Activated CD4-positive, alpha-beta T cell treated with anti-CD3 and anti-CD28 coated beads, Interleukin-2, Interleukin-4, amounts not matched to agents 100 ng/mL and 50 ng/mL, durations not matched to agents 16 hours and 8 hours (primary cell): ENCODE measurements at places on chromosomes 2 and 18.

GRCh38 chr18:9608298-9608697 is 6.1 kb downstream of the PPP4R1 start:
- peak; percentile 27 for DNase-seq

- no peak for DNase-seq
These were observed 368.8 kb downstream of the MEIS1 start for GRCh38 chr2:66803726-66804125.

GRCh38 chr18:5058768-5059695 is 138.0 kb downstream of the AKAIN1 start:
- DNase-seq = no peak

DNA sequence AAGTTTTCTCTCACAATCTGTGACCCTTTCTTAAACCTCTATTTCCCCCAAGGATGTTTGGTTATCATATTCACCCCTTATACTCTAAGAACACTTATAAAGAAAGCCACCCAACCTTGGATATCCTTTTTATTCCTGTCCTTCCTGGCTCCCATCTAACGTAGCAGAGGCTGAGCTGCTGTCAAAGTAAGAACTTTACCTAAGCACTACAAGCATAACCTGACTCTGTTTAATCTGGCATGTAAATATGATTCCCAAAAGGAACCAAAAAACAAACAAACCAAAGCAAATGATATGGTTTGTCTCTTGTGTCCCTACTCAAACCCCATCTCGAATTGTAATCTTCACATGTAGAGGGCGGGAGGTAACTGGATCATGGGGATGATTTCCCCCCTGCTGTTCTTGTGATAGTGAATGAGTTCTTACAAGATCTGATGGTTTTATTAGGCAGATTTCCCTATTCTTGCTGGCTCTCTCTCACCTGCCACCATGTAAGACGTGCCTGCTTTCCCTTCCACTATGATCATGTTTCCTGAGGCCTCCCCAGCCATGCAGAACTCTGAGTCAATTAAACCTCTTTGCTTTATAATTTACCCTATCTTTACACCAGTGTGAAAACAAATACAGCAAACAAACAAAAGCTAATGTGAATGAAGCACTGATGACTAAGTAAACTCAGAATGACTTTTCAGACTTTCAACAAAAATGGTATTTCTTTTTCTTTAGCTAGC is 72.7 kb upstream of the SPOPL start:
- no peak for DNase-seq

GRCh38 chr2:238689871-238690389 is 158.0 kb upstream of the TWIST2 start:
- DNase-seq = no peak

- no peak for DNase-seq
These were observed 45.0 kb downstream of the PMS1 start for GRCh38 chr2:189829102-189829833.

DNA sequence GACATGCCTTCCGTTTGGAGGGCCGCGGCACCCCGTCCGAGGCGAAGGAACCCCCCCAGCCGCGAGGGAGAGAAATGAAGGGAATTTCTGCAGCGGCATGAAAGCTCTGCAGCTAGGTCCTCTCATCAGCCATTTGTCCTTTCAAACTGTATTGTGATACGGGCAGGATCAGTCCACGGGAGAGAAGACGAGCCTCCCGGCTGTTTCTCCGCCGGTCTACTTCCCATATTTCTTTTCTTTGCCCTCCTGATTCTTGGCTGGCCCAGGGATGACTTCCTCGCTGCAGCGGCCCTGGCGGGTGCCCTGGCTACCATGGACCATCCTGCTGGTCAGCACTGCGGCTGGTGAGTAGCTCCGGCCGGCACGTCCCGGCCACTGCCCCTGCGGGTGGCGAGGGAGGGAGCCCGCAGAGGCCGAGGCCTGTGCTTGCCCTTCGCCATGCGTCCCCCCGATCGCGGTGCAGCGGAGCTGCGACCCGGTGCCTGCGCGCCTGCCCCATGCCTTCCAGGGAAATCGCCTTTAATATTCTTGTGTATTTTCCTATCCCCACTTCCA is 1.2 kb downstream of the BMPR2 start:
- no peak for DNase-seq

- DNase-seq = no peak
These were observed 28.3 kb downstream of the TWIST2 start for GRCh38 chr2:238876232-238876630.

GRCh38 chr2:179412112-179412511 is 147.5 kb upstream of the SESTD1 start:
- DNase-seq = no peak

DNA sequence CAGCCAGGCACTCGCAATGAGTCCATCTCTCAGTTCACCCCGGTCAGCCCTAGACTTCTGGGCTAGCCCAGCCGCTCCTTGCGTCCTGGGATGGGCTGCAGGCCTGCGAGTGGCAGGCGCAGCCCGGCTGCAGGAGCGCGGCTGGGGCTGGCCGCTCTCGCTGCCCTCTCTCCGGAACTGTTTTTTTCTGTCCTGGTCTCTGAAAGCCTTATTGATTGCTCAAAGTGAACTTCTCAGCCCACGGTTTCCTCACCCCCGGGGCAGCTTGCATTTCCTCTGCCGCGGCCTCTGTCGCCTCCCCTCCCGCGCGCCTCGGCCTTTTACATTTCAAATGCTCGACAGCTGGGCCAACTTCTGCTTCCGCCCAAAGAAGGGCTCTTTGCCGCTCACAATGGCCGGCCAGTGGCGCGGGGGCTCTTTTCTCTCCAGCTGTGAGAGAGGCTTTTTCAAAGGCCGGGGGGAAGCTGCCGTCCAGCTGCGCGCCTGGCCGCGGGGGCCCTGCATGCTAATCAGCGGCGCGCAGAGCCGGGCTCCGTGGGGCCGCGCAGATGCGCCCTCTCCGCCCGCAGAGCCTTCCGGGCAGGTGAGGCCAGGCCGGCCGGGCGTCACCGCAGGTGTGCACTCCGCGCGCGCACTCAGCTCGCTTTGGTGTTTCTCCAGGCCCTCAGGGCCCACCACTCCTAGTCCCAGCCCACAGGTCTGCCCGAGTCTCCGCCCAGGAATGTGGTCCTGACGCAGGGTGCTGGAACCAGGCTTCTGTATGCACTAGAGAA is 513.8 kb downstream of the RNF144A start:
- DNase-seq = peak; percentile 72

- DNase-seq = no peak
These were observed 16.1 kb downstream of the NFATC1 start for GRCh38 chr18:79411614-79412526.

DNA sequence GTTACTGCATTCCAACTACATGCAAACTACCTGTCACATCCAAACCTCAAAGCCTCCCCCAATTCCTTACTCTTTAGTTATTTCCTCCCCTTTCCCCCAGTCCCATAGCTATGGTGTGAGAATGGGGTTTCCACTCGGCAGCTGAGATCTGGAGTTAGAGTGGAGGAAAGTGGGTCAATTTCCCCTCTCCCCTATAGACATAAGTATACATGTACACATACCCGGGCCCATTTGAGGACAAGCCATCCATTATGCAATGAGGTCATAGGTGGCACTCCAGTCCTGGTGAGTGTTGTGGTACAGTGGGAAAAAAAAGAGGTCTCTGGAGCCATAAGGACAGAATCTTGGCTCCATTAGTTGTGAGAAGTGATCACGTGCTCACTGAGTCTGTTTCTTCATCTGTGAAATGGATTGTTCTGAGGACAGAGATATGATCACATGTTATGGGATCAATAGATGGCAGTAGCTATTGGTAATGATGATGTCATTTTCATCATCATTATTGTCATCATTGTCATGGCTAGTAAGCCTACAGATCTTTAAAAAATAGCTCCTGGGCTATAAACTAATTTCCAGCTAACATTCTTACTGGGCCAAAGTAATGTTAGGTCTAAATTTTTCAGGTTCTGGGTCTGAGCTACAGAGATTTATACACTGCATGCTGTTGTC is 119.0 kb downstream of the BCL2L11 start:
- DNase-seq = no peak

DNA sequence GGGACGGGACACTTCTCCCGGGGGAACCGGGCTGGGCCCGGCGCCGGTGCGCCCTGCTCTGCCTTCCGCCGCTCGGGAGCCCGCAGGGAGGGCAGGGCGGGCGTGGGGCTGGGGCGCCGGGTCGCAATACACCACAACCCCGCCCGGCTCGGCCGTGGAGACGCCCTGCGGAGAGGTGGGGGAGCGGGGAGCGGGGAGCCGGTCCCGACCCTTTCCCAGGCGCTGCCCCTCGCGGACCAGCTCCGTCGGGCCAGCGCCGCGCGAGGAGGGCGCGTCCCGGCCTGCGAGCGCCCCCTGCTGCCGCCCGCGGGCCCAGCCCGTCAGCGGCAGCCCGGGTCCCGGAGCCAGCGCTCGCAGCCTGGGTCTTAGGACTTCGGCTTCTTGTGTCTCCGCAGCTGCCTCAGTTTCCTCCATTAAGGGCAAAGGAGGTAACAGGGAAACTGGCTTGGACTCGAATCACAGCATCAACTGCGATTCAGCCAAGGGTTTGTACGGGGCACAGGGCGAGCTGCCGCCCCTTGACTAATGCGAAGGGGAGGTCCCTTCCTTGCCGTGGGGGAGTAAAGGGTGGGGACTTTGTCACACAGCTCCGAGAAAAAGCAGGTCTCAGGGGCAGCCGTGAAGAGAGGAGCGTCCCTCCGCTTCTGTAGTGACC is 635 bp upstream of the ADRA2B start:
- peak; percentile 51 for DNase-seq

DNA sequence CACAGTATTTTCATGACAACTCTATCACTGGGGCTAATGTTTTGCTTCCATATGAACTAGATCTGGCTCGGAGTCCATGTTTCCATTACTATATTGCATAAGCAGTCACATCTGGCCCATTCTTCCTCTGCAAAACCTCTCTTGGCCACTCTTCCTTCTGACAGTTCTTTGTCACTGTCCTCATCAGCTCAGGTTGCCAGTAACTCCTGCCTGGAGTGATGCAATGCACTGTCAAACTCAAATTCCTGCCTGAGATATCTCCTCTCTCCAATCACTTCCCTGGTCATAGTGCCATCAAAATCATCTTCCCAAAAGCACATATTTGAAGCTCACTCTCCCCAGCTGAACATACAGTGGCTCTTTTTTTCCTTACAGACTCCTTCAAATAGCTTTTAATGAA is 66.1 kb downstream of the COLEC12 start:
- DNase-seq = no peak

DNA sequence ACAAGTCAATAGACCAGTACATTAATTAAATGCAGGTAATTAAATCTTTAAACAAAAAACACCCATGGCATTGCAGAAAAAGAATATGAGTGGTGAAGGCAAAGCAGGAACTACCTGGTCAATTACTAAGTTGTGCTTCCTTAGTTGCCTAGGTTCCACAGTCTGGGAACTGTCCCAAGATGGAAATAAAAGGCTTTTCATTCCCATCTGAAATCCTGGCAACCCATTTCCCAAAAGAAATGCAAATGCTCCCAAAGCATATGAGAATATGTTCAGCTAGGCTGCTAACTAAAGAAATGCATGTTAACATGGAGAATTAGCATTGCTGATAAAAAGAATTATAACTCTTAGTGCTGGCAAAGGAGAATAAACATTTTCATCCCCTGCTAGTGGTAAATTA is 177.8 kb downstream of the TMEM163 start:
- DNase-seq = no peak

DNA sequence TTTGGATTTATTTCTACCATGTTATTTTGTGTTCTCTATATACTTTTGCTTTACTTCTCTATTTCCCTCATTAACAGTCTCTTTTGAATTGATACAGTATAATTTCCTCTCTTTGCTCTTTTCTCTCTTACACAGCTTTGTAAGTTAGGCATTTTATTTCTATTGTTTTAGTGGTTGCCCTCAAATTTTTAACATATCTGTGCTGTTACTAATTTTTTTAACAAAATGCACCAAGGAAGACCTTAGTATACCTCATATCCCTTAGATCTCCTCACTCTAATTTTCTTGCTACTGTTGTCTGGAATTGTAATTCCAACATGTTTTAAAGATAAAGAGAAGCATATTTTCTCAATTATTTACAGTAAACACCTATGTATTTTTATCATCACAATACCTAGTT is 416.8 kb upstream of the SLC14A2 start:
- DNase-seq = no peak

GRCh38 chr18:33010149-33010548 is 237.3 kb upstream of the KLHL14 start:
- DNase-seq = no peak
